SK-N-SH treated with all-trans-retinoic acid at 6 μM for 48 hours (cell line): ENCODE measurements at places on chromosomes 3 and 15.

- peak; percentile 25 for ATAC-seq
Measured at GRCh38 chr3:127173516-127174166, 19.3 kb upstream of the PRR23E start.

DNA sequence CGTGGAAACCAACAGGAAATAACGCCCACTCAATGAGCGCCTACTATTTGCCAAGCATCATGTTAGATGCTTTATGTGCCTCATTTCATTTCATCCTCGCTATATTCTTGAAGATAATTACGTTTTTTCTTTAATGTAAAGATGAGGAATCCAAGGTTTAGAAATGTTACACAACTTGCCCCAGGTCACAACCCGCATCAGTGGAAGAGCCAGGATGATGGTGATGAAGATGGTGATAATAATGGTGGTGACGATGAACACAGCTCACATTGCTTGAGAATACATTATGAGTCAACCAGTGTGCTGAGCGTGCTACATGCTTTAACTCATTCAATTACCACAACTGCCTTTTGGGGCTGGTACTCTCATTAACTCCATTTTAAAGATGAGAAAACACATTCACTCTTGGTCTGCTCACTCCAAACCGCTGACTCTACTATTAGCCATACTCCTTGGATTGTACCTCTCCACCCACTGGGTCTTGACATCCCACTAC, 21.5 kb upstream of the MYO1E start:
- no peak for ATAC-seq

- no peak for ATAC-seq
Measured at GRCh38 chr3:114565216-114565615, 271.4 kb downstream of the TIGIT start.

DNA sequence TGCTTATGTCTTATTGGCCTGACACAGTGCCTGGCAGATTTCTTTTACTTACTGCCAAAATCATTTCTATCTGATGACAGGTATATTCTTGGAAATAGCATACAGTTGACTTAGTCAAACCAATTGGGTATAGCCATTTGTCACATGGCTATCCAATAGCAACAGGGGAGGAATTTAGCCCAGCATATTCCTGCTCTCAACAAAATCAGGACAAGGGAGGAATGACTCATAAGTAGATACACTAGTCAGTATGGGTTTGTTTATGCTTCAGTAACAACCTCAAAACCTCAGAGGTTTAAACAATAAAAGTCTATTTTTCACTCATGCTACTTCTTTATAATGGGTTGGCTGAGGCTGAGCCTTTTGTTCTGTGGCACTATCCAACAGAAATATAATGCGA, 38.0 kb upstream of the VILL start:
- no peak for ATAC-seq

- ATAC-seq, result peak; percentile 54
Measured at GRCh38 chr15:66862111-66862939, 160.3 kb downstream of the SMAD6 start.

DNA sequence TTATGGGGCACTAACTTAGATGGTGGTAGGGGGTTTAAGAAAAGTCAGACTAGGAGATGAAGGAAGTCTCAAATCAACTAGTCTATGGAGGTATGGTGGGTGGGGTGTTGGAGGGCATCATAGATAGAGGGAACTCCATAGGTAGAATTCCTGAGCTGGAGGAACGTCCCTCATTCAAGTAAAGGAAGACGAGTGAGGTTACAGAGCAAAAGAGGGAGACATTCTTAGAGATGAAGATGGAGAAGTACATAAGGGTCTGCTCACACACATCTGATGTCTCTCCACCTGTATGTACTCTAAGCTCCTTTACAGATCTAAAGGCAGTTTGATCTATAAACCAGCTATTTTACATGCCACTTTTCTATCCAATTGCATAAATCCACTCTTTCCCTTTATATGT, 1.4 kb downstream of the PLSCR1 start:
- ATAC-seq, result no peak

DNA sequence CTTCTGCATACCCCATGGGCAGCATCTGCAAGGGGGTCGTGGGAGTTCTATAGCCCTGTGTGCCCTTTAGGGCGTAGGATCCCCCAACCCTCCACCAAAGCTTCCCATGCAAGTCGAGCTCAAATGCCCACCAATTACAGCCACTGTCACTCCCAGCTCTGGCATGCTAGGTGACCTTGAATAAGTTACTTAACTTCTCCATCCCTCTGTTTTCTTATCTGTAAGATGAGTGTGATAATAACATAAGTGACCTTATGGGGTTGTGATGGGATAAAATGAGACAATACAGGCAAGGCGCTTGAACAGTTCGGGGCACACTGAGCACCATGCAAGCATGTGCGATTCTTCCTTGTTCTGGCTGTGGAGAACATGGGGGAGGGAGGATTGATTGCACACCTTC, 74.8 kb upstream of the POMGNT2 start:
- ATAC-seq, result no peak

- no peak for ATAC-seq
Measured at GRCh38 chr15:39486621-39487457, 94.0 kb upstream of the THBS1 start.

GRCh38 chr3:146124126-146124801, 36.7 kb downstream of the PLOD2 start:
- no peak for ATAC-seq

GRCh38 chr3:38281895-38282686, at the start of gene SLC22A14:
Gene SLC22A14, plus strand, starts transcription at chr3:38282294. Its CDS starts 23,733 bp downstream, at chr3:38306027.
- no peak for ATAC-seq

- ATAC-seq, result no peak
Measured at GRCh38 chr15:36758800-36759199, 179.4 kb downstream of the CDIN1 start.

DNA sequence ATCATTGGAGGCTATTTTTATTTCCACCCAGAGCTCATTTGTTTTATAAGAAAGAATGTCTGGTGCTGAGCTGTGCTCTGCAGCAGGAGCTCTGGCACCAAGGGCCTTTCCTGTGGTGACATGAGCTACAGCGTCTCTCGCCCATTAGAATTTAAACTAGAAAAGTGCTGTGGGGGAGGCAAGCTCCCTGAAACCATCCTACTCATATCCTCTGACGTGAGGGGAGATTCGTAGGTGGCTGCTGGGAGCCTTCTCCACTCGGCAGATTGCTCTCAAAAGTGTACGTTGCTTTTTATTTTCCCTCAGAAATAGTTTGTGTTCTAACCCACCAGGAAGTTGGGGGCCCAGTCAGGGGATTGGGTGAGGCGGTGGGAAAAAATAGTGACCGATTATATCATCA, 76.3 kb upstream of the ARHGEF3 start:
- ATAC-seq, result peak; percentile 66

DNA sequence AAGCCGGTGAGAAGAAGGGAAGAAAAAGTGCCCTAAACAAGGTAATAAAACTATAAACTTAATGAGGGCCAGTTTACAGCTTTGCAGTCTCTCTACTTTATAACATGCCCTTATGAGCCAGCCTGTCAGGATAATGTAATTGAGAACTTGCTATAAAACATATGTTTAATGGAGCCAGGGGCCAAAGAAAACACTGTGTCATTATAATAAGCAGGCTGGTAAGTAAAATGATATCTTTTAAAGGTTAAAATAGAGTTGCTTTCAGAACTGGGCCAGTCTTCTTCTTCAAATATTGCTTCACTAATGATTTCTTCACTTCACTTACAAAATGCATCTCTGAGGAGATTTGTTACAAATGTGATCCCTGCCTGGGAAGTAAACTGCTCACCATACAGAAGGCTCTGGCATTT, 192.5 kb downstream of the SHOX2 start:
- peak; percentile 87 for ATAC-seq

- ATAC-seq, result peak; percentile 58; the same call in 2 of the 3 replicates
Measured at GRCh38 chr15:99909592-99910295, 176.5 kb upstream of the LYSMD4 start.

- ATAC-seq, result peak; percentile 83
Measured at GRCh38 chr15:38868326-38869114, 303.9 kb upstream of the RASGRP1 start.

GRCh38 chr15:95972041-95972553, 358.4 kb upstream of the NR2F2 start:
- ATAC-seq, result no peak

GRCh38 chr3:23767546-23767945, 38.2 kb upstream of the UBE2E1 start:
- ATAC-seq, result no peak

DNA sequence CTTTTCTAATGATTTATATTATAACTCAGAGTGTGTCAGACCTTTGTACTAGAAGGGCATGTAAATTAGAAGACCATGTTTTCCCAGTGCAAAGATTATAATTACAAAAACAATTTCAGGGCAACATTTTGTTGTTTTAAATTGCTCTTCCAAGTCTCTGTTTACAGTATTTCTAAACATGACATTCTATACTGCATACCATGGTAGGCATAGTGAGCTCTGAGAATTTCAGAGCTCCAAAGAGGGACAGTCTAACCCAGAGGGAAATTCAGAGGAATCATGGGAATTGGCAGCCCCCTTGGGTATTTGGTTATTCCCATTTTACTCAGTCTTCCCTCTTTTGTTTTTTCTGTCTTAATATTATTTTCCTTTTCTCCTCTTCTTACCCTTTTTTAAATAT, 361.5 kb upstream of the SEMA6D start:
- no peak for ATAC-seq

DNA sequence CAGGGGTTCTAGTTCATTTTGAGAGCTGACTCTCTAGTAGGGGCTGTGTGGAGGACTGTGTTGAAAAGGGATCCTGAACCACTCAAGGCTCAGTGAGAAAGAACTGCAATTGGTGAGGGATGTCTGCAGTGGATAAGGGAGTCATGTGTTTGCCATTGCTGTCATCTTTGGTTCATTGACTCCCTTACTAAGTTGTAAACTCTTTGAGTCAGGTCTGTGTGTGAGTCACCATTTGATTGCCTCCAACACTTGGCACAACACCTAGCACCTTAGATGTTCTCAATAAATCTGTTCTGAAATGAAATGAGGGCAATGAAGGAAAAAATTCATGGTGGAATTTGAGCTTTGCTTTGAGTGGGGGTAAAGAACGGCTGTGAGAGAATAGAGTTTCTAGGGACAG, 51.7 kb downstream of the PLS1 start:
- peak; percentile 31; the same call in 2 of the 3 replicates for ATAC-seq

- no peak for ATAC-seq
Measured at GRCh38 chr3:165903885-165904630, 66.8 kb upstream of the BCHE start.

GRCh38 chr15:60372756-60373155, 25.0 kb downstream of the ANXA2 start:
- no peak for ATAC-seq

GRCh38 chr3:69110941-69111546, 11.4 kb downstream of the LMOD3 start:
- no peak for ATAC-seq

DNA sequence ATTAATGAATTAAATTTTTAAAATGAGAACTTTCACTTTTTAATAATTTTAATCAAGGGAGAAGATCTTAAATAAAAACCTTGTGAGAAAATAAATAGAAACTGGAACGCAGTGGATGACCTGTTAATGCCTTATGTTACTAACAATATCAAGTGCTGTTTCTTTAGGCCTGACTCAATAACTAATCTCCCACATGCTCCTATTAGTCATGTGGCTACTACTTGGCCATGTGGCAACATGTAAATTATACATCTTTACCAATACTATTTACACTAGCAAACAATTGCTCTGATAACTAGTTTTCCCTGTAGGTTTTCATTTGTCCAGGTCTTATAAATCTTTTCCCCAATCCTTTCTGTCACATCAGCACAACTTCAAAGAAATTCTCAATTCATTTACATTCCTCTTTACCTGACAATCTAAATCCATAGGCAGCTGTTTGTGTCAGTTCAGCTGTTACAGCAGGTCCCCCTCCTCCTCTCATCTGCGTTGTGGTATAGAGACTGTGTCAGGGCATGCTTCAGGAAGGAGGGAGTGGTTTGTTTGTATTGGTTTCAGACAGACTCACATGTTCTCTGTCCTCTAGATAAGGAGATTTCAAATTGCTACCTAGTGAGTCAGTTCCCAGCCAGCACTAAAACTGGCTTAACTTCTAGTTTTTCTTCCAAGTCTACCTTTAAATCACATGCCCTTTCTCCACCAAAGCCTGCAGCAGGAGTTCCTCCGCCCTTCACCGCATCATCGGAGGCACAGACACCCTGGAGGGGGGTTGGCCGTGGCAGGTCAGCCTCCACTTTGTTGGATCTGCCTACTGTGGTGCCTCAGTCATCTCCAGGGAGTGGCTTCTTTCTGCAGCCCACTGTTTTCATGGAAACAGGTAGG, 11.3 kb upstream of the C3orf52 start:
- peak; percentile 99 for ATAC-seq

DNA sequence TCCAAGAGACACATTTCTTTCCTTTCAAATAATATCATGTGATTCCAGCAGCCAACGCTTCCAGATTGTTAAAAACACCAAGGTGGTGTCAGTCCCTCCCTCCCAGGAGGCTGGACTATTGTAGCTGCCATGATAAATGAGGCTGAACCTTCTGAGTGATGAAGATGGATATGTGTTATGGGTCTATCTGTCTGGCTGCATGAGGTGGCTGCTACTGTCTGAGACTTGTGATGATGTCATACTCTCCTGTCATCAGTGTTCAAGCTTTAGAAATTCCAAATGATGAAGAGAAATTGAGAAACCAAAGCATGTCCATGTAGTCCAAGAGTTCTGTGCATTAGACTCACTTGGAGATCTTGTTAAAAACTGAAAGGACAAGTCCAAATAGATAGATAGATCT, 683.0 kb downstream of the NTRK3 start:
- no peak for ATAC-seq

DNA sequence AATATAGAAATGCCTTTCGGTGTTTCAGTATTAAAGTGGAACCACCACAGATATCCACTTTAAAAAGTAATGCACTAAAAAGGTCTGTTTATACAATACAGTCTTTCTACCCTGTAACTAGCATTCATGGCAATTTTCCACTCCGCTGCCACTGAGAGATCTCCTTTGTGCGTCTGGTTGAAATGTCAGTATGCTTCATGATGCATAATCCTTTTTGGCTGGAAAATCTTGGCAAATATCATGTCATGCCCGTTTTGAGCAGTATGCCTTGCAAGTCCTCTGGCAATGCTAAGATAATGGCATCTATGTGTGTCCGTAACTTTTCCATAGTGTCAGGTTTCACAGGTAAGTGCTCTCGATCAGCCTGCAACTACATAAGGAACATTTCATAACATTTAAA, 30.8 kb upstream of the ARF4 start:
- no peak for ATAC-seq

DNA sequence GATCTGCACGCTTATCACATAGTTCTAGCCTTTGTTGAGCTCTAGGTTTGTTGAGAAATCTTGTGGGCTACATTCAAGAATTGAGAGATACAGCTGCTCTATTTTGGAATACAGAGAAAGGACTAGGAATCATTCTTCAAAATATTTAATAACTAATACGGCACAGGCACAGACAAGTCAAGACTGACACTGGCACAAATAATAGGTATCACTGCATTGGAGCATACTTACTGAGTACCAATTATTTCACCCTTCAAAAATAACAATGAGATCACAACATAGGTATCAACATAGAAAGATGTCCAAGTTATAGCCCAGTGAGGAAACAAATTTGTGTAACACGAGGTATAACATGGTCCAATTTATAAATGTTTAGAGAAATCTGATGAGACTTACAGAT, 133.7 kb upstream of the TSC22D2 start:
- no peak for ATAC-seq

- ATAC-seq, result no peak
Measured at GRCh38 chr3:188188911-188189310, 35.0 kb downstream of the LPP start.

- ATAC-seq, result no peak
Measured at GRCh38 chr3:171366043-171366442, 94.2 kb downstream of the TNIK start.

GRCh38 chr3:53202331-53203015, 41.5 kb downstream of the PRKCD start:
- ATAC-seq, result no peak

GRCh38 chr3:126781406-126781805, 77.4 kb downstream of the CHCHD6 start:
- ATAC-seq, result peak; percentile 54
